Stimulated activated CD4-positive, alpha-beta T cell treated with anti-CD3 and anti-CD28 coated beads, Interleukin-2, amount 100 ng/mL, for 24 hours (primary cell): ENCODE measurements at places on chromosomes 3 and 15.

DNA sequence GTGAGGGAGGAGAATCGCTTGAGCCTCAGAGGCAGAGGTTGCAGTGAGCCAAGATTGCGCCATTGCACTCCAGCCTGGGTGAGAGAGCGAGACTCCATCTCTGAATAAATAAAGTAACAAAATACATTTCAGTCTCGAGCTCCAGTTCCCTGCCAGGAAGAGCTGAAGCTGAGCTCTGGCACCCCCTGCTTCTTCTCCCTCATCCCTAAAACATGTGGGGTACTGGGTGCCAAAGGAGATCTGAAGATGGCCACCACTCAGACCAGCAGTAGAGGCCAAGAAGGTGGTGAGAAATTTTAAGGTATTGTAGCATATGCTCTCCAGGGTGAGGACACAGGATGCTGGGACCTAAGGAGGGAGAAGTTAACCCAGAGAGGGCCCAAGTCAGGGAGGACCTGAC, 75.0 kb upstream of the CGNL1 start:
- DNase-seq: no peak

DNA sequence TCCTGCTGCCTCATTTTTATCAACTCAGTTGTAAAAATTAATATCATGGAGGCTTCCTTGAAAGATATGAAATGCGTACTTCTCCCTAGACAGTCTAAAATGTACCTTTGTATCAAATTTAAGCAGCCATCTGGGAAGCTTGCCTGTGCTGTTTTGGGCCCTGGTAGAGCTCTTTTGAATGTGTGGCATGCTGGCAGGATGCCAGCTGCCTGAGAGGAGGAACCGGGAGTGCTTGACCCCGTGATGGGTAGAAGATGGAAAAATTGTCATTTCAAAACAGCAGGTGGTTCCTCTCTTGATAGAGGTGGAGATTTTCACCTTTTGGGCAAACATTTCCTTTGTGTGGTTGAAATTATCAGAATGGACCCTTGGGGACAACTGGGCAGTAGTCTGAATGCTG, 245.3 kb downstream of the RPLP1 start:
- no peak for DNase-seq

GRCh38 chr3:159458010-159458409, 530.6 kb upstream of the IL12A start:
- no peak for DNase-seq

- no peak for DNase-seq
Observed at GRCh38 chr3:193794002-193794881, 201.2 kb downstream of the OPA1 start.

GRCh38 chr3:193978030-193978429, 157.9 kb upstream of the HES1 start:
- no peak for DNase-seq

GRCh38 chr3:53069422-53070068, 23.7 kb upstream of the SFMBT1 start:
- DNase-seq: no peak

DNA sequence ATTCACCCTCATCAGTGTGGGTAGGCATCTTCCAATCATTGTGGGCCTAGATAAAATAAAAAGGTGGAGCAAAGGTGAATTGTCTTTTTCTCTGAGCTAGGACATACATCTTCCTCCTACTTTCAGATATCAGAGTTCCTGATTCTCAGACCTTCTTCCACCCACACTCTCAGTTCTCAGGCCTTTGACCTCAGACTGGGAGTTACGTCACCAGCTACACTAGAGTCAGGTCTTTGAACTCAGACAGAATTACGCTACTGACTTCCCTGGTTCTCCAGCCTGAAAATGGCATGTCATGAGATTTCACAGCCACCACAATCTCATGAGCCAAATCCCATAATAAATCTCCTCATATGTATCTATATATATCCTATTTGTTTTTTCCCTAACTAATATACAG, 39.0 kb downstream of the STRIT1 start:
- DNase-seq: no peak

- DNase-seq: no peak
Observed at GRCh38 chr15:99426431-99427105, 139.2 kb upstream of the MEF2A start.

- no peak for DNase-seq
Observed at GRCh38 chr15:100265641-100266035, 76.1 kb downstream of the ADAMTS17 start.

GRCh38 chr15:85335193-85335942, 45.0 kb upstream of the AKAP13 start:
- DNase-seq: no peak

DNA sequence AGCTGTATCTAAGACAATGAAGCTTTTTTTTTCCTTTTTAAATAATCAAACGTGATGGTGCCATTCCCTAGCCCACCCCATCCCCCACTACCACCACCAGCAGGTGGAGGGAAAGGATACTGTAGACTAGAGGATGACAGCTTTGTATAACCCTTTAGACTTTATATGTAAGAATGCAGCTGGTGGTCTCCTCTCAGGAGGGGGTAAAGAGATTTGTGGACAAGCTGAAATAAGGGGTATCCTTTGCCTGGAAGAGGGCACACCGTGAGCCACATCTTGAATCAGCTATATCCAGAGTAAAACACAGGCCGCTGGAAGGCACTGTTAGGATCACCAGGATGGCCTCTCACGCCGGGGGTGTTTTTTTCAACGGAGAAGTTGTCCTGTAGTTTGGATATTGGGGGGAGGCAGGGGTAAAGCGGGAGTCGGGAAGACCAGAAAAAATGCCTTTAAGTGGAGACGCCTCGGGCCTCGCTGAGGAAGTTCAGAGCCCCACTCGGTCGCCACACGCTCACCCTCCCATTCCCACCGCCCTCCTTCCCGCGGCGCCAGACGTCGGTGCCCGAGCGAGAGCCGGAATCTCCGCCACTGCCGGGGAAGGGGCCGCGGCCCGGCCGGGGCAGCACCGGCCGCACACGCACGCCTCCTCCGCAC, 986 bp downstream of the KPNA4 start:
- DNase-seq: no peak

DNA sequence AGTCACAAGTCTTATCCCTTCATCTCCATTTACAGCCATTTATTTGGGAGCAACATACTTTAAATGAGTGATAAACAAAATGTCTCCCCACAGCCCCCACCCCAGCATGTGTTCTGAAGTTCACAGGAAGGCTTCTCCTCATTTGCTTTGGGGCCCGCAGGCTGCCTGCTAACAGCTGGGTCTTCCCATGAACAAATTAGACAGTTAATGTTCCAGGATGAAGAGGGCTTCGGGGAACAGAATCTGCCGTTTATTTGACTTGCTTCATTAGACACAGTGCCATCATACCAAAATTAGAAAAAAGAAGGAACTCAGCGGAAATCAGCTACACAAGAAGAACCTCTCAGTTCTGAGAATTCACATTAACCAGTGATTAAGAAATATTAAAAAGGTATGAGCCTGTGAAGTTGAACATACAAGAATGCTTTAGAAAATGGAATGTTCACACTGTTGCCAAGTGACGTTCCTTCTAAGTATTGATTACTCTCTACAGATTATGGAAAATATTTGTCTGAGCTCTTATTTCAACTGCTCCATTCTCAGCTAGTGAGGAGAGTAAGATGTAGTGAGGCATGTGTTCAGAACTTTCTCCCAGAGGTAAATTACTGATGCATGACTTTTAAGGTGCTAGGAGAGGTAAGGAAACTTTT, 107.5 kb upstream of the THBS1 start:
- DNase-seq: no peak

DNA sequence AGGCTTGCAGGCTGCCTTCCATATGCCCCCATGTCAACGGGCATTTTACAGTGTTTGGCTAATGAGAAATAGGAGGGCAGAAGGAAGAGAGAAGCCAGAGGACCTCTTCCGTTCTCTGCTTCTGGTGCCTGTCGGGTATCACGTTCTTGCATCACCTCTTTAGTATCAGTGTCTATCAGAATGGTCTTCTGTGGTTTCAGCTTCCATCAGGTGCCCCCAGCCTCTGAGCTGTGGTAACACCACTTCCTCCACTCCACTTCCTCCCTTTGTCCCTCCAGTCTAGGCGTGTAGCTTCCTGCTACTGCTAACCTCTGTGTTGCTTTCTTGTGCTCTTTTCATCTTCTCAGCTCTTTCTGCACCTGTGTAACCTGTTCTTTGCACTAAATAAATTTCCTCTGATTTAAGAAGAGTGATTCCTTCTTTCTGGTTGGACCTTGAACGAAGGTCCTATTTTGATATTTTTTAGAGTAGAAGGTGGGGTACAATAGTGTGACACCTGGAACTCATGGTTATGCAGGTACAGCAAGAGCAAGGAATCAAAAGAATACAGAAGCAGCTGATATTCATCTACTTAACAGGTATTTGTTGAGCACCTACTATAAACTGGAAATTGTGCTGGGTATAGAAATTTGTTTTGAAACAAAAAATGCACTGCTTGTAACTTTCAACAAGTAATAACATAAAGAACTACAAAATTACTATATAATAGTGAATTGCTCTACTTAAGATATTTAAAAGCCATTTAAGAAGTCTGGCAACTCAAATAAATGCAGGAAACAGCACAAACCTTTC, 27.4 kb upstream of the FOXB1 start:
- DNase-seq: no peak

DNA sequence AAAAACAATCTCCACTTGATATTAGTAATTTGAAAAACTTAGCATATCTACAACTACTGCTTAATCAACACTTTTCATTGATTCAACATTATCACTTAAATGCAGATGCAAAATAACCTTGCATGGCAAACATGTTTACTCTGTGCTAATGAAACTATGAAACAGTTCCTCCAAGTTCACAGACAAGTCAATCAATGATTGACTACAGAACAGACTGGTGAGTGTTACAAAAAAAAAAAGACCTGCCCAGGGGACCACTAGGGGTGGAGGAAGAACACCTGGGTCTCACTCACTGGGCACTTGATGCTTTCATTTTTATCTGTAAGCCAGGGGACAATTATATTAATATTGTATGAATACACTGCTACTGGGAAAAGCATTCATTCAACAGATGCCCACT, 4.3 kb upstream of the NR2C2 start:
- no peak for DNase-seq

GRCh38 chr3:55521738-55522421, 34.8 kb upstream of the WNT5A start:
- no peak for DNase-seq

- no peak for DNase-seq
Observed at GRCh38 chr3:120791010-120791409, 48.5 kb downstream of the GTF2E1 start.

DNA sequence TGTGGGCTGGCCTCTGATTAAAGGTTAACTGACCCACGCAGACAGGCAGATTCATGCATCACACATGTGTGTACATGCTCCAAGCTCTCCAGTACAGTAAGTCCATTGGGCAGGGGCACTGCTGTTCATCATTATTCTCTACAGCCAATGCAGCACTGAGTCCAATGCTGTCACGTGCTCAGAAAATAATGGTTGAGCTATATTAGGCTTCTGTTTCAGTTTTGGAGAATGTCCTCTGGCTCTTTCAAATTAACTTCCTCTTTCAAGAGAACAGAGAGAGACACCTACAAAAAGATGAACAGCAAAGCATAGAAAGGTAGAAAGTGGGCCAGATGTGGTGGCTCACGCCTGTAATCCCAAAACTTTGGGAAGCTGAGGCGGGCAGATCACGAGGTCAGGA, 202.6 kb downstream of the MEX3B start:
- no peak for DNase-seq

- DNase-seq: no peak
Observed at GRCh38 chr3:24343084-24343783, 151.4 kb downstream of the THRB start.

- DNase-seq: no peak
Observed at GRCh38 chr3:70096376-70097066, 97.0 kb downstream of the SAMMSON start.

GRCh38 chr3:177694951-177695350, 497.7 kb upstream of the TBL1XR1 start:
- no peak for DNase-seq

DNA sequence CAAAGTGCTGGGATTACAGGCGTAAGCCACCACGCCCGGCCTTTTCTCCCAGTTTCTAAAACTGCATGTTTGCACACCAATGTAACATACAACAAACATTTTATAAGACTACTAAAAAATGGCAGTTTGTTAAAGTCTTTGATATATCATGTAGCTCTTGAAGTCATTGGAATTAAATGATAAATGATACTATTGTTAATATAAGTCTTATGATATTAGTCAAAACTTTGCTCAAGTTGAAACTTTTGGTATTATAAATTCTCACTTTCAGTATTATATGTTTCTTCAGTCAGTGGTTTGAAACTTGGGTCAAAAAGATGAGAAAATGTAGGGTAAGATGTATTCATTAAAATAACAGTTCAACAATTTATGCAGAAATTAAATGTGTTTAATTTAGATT, 117.6 kb upstream of the TBL1XR1 start:
- DNase-seq: no peak

GRCh38 chr3:78985981-78986380, 781.8 kb downstream of the ROBO1 start:
- no peak for DNase-seq

GRCh38 chr15:87032295-87032694, 952.6 kb downstream of the AGBL1 start:
- DNase-seq: no peak

- DNase-seq: no peak
Observed at GRCh38 chr3:14784087-14784681, 34.6 kb upstream of the FGD5 start.

DNA sequence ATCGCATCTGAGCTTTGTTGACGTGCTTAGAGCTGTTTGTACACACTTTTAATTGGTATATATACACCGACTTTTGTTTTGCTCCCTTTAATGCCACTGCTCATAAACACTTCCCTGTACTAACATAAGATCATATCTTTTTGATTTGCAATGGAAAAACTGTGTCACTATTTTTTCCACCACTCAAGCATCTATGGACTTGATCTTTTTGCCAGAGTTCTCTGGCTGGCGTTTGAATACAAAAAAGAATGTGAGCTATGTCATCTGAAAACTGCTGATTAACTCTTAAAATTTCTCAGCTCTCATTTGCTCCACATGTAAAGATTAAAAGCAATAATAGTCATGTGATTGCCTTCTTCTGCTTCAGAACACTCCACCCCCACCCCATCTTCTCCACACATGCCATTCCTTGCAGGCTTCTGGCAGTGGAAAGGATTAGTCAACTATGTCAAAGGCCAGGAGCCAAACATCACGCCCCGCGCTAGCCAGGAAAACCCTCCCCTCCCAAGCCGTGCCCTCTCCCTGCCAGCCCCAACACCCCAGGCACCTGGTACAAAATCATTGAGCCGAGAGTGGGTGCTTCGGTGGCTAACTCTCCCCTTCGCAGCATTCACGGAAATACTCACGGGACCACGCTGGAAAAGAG, 123.4 kb upstream of the MEF2A start:
- DNase-seq: no peak
